ENCODE measurements at places on chromosomes 5 and 9. TPM values are rescaled to one million over a fixed set of nuclear protein-coding genes. Genes with fewer than 3 reads are reported as not detected.
A peak's percentile ranks its signal among the peaks of the same experiment; 100 is the strongest.

- no peak overlapping the region for H3K27ac ChIP-seq
- no peaks in the 10 kb centered on the region for H3K4me1 ChIP-seq
- no peak for DNase-seq
- H3K4me3 ChIP-seq, result no peak overlapping the region
Observed at GRCh38 chr9:131492070-131492469, 10.6 kb upstream of the POMT1 start.

DNA sequence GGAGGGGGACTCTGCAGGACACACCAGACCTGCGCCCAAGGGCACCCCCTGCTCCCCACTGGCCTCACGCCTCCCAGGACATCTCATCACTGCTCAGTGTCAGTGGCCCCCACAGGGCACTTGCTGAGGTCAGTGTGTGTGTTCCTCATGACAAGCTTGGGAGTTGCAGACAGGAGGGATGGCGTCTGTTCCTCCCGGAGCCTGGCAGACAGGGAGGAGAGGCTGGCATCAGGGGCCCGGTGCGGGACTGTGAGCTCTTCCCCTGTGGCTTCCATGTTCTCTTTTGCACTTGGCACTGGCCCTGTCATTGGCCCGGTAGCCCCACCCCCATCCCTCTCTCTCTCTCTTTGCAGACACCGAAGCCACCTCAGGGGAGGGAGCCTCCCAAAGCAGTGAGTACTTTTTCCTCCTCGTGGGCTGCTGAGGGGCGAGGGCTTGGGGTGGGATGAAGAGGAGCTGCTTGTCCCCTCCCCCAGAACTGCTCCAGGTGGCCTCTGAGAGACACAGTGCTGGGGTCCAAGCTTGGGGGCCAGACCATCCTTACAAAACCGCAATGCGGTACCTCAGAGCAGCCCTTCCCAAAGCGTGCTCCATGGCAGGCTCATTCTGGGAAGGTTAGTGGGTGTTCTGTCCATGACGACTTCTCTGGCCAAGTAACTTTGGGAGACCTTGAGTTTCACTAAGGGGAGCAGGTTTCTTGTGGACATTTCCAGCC lies 75.7 kb downstream of the AMBP start:
- no peak overlapping the region for H3K27ac ChIP-seq
- DNase-seq, result no peak
- H3K27me3 ChIP-seq, result no peaks in the 10 kb centered on the region
- H3K4me1 ChIP-seq, result no peaks in the 10 kb centered on the region
- H3K36me3 ChIP-seq, result no peaks in the 10 kb centered on the region
- no peak overlapping the region for H3K4me3 ChIP-seq

DNA sequence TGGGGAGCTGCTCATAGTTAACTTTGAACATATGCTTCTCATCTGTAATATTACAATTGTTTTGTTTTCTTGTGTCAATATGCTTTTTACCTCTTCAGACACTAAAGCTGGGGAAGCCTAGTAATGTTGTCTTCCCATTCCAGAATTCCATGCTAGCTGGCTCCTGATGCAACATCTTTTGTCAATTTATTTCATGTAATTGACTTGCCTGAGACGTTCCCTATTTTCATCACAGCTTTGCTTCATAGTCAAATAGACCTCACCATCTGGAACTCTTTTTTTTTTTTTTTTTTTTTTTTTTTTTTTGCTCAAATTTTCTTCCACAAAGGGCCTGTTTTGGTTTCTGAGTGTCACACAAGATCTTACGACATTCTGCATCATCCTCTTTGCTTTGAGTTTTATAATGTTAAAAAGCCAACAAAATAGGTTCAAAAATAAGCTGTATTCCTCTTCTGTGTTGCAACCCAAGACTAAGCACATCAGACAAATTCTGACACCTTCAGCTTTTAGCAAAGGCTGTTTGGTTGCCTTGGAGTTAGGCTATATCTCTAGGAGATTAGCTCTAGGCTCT lies 235.2 kb downstream of the NR3C1 start:
- no peaks in the 10 kb centered on the region for H3K27me3 ChIP-seq
- no peak overlapping the region for H3K27ac ChIP-seq
- no peak for DNase-seq
- no peak overlapping the region for H3K4me3 ChIP-seq
- H3K36me3 ChIP-seq, result no peaks in the 10 kb centered on the region

- H3K4me1 ChIP-seq, result peaks cover 4% of the 10 kb centered on the region
- H3K36me3 ChIP-seq, result no peaks in the 10 kb centered on the region
Observed at GRCh38 chr5:54643685-54644106, 126.1 kb downstream of the SNX18 start.

DNA sequence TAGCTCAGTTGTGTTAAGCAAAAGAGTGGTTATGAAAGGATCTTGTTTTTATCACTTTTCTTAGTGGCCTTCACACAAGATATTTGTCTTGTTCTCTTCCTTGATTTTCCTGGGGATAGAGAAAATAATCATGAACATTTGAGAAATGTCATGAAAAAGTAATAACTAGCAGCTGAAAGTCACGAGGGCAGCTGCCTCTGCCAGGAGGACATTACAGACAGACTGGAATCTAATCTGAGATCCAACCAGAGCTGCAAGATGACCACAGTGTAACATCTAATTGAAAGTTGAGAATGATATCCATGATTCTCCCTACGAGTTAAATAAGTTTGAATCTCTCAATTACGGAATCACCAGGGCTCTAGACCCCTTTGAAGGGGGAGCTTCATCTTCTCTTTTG lies 274.9 kb downstream of the ARHGAP26 start:
- H3K27me3 ChIP-seq, result no peaks in the 10 kb centered on the region
- no peak for DNase-seq
- H3K36me3 ChIP-seq, result no peaks in the 10 kb centered on the region
- H3K27ac ChIP-seq, result no peak overlapping the region
- H3K4me3 ChIP-seq, result no peak overlapping the region

- H3K4me3 ChIP-seq, result no peak overlapping the region
- no peak for DNase-seq
- no peak overlapping the region for H3K27ac ChIP-seq
Observed at GRCh38 chr5:32255540-32255900, 57.2 kb downstream of the MTMR12 start.

GRCh38 chr9:120925535-120926396 lies 830 bp downstream of the TRAF1 start:
- H3K36me3 ChIP-seq, result no peaks in the 10 kb centered on the region
- H3K27me3 ChIP-seq, result no peaks in the 10 kb centered on the region
- H3K27ac ChIP-seq, result no peak overlapping the region
- no peak overlapping the region for H3K4me3 ChIP-seq
- no peaks in the 10 kb centered on the region for H3K4me1 ChIP-seq

DNA sequence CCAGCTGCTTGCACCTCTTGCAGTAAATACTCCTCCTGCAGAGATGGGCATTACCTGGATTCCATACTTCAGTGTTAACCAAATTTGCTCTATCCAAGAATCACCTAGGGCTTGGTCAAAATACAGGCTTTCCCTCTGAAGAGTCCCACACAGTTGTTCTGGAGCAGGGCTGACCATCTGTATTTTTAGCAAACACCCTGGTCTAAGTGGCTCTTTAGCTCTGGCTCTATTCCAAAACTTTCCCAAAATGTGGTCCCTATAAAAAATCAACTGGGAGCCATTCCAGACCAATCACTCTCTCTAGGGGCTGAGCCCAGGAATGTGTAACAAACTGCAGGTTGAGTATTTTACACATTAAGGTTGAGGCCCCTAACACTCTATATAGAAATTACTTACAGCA lies 153.7 kb downstream of the SPOCK1 start:
- no peaks in the 10 kb centered on the region for H3K36me3 ChIP-seq
- no peaks in the 10 kb centered on the region for H3K4me1 ChIP-seq
- H3K27me3 ChIP-seq, result peaks cover 33% of the 10 kb centered on the region
- H3K27ac ChIP-seq, result no peak overlapping the region
- no peak for DNase-seq

DNA sequence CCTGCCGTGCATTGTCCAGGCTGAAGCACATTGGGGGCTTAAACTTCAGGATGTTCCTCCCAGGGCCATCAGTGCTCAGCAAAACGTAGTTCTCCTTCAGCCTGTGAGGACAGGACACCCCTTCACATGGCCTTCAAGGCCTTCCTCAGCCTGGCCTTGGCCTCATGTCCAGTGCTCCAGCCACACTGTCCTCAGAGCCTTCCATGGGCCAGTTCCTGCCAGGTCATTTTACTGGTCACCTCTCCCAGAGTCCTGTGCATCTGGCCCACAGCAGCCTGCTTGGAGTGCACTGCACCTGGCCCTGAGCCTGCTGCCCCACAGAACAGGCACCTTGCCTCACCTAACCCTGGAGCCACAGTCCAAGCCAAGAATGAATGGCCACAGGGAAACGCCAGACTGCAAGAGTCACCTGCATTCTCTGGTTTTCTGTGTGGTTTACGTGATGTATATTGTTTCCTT lies 8.7 kb downstream of the HNRNPAB start:
- peaks cover 3% of the 10 kb centered on the region for H3K4me1 ChIP-seq
- no peaks in the 10 kb centered on the region for H3K27me3 ChIP-seq
- H3K36me3 ChIP-seq, result peaks cover 71% of the 10 kb centered on the region
- no peak overlapping the region for H3K4me3 ChIP-seq

- H3K4me1 ChIP-seq, result no peaks in the 10 kb centered on the region
- H3K4me3 ChIP-seq, result no peak overlapping the region
- H3K36me3 ChIP-seq, result no peaks in the 10 kb centered on the region
- no peaks in the 10 kb centered on the region for H3K27me3 ChIP-seq
- DNase-seq, result no peak
Observed at GRCh38 chr9:79985772-79986171, 414.0 kb downstream of the TLE4 start.

DNA sequence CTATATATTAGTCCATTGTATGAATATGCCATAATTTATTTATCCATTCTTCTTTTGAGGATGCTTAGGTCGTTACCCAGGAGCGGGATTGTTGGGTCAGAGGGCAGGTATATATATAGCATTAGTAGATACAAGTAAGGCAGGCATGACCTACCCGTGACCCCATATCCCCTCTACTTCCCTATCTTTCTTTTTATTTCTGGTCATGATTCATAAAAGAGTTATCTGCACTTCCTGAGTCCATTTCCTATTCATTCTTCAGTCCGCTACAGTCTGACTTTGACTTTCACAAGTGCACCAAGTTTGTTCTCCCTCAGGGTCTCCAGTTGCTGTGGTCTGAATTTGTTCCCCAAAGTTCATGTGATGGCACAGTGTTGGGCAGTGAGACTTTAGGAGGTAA lies 6.9 kb downstream of the RHOBTB3 start:
- peaks cover 5% of the 10 kb centered on the region for H3K4me1 ChIP-seq
- no peaks in the 10 kb centered on the region for H3K27me3 ChIP-seq
- DNase-seq, result no peak

DNA sequence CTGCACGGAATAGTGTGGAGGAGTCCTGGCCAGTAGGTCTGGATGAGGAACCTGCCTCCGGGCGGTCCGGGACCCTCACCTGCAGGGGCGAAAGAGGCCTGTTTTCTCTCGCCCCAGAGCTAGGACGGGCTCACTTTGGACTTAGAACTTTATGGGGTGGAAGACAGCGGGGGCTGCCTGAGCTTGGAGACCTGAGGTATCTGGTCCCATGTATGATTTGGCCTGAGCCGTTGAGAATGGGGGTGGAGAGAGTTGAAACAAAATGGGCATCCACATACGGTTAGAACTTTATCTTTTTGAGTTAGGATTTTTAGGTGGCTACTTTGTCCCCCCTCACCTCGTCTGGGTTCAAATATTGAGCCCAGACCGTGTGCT lies 681 bp upstream of the ETF1 start:
- peaks cover 49% of the 10 kb centered on the region for H3K4me1 ChIP-seq
- peak overlapping the region; percentile 74 for H3K27ac ChIP-seq
- H3K36me3 ChIP-seq, result peaks cover 5% of the 10 kb centered on the region
- H3K27me3 ChIP-seq, result no peaks in the 10 kb centered on the region
- peak overlapping the region; percentile 97 for H3K4me3 ChIP-seq
- DNase-seq, result no peak

Gene SPINK7
- not detected for total RNA-seq

Gene SLC4A9
- 0.49 TPM for total RNA-seq

Gene SEPTIN8
- 34.6 TPM for total RNA-seq

Gene CFAP90
- not detected for total RNA-seq

Gene HTR1A
- total RNA-seq, result not detected

Gene FOXD4L3
- 0.25 TPM for total RNA-seq

Gene CCDC183
- total RNA-seq, result 2.8 TPM

Gene PRXL2C
- total RNA-seq, result 10.4 TPM
